ENCODE measurements at places on chromosomes 5 and 9.
A peak's percentile ranks its signal among the peaks of the same experiment; 100 is the strongest.

DNA sequence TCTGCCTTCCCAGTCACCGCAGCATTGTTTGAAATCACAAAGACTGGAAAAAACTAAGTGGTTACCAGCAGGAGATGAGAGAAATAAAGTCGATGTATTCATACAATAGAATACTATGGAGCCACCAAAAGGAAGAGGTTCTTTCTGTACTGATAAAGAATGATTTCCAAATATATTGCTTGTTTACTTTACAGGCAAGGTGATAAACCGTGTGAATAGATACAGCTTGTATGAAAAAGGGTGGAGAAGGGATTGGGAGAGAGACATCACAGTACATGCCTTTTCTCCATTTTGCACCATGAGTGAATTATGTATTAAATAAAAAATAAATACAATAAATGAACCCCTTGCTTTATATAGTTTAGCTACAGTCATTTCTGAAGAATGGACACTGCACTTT lies 91.7 kb downstream of the RFK start:
- no peak for DNase-seq

- no peak for DNase-seq
Observed at GRCh38 chr5:158999339-158999738, 100.4 kb downstream of the EBF1 start.

DNA sequence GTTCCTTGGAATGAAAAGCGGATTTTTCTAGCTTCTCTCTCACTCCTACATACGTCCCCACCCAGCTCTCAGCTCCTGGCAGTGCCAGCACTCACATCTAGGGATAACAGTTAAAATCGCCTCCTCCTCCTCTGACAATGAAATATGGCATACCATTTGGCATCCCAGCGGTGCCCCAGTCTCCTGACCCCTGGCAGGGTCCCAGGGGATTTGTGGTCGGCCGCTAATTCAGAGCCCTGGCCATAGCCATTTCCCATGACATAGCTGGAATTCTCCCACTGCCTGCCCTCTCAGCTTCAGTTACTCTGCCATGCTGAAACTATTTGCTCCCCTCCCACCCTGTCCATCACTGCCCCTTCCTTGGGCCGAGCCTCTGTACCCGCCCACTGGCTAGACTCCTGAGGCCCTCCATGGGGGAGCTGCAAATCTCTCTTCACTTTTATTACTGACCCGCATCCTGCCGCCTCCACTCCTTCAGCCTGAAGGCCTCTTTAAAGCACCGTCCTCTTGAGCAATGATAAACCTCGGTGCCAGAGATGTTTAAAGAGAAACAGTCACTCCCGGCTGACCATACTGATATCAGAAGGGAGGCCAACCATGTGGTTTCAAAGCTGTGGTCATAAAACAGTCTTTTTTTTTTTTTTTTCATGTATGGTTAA lies 139.8 kb downstream of the SLIT3 start:
- DNase-seq: peak; percentile 87

DNA sequence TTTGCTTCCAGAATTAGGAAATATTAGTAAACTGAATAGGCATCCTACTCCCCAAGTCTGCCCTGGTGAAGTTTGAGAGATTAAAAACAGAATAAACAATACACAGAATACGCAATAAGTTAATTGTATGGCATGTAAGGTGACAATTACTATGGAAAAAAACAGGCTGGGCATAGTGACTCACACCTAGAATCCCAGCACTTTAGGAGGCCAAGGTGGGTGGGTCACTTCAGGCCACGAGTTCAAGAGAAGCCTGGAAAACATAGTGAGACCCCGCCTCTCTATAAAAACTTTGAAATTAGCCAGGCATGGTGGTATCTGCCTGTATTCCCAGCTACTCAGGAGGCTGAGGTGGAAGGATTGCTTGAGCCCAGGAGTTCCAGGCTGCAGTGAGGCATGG lies 64.2 kb upstream of the SUSD1 start:
- no peak for DNase-seq

DNA sequence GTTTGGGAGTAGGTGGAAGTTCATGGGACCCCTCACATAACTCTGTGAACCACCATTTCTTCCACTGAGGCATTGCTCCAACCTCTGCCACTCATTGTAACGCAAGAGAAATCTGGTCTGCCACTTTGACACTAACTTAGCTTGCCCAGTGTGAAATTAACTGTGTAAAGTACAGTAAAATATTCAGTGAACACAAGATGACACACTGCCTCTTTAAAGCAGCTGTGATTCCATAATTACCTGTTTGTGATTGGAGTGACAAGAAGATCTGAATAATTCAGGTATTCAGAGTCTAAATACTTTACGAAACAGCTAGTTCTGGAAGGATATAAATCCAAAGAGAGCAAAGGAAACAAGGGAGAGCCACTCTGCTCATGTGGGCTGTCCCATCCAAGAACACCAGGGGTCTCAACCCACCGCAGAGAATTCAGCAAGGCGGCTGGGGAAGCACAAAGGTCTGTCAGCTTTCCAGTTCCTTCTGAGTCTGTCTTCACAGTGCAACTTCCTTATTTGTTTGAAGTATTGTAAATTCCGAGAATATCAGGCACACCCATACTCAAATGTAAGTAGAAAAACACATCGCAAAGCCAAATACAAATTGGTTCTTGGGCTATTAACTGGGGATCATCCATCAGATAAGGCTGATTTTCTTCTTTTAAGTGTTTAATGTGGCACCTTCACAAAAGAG lies 86.9 kb downstream of the GNAQ start:
- no peak for DNase-seq

GRCh38 chr5:35681911-35682310 lies 64.2 kb downstream of the SPEF2 start:
- DNase-seq: no peak

- peak; percentile 21 for DNase-seq
Observed at GRCh38 chr9:74570879-74571512, 73.9 kb downstream of the RORB start.

DNA sequence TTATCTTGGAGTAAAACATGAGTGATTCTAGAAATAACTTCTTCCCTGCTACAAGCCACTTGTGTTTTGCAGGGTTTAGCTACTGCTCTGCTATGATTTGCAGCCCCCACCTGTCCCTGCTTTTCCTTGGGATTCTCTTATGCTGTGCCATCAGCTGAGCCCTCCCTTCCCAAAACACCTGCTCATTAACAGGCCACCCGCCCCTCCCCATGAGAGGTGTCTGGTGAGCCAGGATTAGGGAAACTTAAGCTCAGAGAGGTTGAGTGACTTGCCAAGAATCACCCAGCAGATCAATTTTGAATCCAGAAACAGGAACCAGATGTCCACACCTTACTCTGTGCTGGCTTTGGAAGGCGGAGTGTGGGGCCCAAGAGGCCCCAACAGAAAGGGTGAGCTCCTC lies 111.7 kb upstream of the CXCL14 start:
- DNase-seq: no peak

GRCh38 chr5:41445937-41446563 lies 64.4 kb downstream of the PLCXD3 start:
- DNase-seq: peak; percentile 44

DNA sequence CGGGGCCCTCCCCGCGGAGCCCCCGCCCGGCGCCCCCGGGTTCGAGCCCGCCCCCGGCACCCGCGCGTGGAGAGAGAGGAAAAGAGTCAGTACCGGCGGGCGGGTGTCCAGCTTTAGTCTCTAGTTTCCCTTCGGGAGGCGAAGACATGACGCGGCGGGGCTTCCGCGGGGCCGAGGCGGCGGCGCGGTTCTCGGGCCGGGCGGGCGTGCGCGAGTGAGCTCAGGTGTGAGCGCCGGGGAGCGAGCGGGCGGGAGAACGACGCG lies 181 bp downstream of the DAP start:
- no peak for DNase-seq

DNA sequence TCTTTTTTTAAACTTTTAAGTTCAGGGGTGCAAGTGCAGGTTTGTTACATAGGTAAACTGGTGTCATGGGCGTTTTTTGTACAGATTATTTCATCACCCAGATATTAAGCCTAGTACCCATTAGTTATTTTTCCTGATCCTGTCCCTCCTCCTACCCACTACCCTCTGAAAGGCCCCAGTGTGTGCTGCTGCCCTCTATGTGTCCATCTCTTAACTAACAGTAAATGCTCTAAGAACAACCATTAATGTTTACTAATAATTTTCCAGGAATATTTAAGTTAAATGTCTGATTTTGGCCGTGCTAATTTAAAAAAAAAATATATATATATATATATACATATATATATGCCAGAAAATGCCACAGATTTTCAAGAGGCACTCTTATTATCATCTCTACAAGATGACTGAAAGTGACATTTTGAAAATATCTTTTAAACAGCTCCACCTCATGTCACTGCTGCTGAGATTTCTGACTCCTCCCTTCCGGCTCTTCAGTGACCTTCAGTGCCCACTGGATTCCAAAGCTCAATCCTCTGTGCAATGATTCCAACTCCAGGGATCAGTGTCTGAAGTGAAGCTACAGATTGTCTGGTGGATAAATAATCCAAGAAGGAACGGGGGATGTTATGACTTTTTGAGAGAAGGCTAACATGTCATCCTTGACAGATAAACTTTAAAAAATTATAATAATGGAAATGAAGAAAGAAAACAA lies 46.7 kb upstream of the HNRNPA0 start:
- DNase-seq: no peak

DNA sequence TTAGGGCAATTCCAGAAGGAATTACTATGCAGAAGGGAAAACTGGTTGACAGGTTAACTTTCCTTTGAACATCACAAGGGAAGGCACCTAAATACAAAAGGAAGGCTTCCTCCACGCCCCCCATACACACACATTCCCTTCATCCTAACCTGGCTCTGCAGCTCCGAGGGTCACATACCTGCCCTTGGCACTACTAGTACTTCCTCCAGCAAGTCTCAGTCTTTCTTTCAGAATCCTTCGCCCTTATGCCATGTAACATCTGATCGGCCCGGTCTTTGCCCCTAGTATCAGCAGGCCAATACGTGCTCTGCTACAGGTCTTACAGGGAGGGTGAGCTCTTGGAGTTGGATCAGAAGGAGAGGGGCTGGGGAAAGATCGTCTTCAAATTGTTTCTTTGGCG lies 1.6 kb upstream of the MARCHF6 start:
- no peak for DNase-seq

DNA sequence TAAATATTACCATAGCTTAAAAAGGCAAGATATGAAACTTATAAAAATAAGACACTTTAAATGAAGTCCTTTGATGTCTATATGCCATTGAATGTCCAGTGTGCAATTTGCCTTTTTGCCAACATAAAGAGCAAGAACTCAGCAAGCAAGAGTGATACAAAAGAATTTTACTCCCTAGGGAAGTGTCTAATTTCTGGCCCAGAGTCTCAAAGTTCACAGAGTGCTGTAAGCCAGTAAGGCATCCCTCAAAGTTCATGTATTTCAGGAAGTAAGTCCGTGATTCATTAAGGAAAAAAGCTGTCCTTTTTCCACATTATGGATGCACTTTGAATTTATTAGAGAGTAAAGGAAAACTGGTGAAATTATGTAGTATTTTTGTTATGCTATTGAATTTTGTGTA lies 185.2 kb downstream of the CCDC171 start:
- peak; percentile 49 for DNase-seq

DNA sequence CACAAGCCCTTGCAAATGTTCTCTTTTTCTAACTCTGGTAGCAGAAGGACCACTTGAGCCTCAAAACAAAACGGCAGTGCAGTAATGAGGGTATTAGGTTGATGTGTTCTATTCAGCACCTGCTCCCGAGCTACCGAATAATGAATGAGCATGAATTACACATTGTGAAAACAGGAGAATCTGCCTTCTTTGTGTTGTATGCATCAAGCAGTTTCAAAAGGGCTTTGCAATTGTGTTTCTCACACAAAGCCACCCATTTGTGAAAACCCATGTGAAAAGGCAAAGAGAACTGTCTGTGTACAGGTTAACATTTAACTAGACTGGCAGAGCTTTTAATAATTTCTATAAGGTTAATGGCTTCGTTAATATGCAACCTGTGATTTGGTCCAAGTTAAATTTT lies 97.8 kb downstream of the STK32A start:
- no peak for DNase-seq

GRCh38 chr9:114954956-114955582 lies 24.7 kb upstream of the TNFSF8 start:
- no peak for DNase-seq

GRCh38 chr9:24218656-24219055 lies 327.0 kb downstream of the IZUMO3 start:
- no peak for DNase-seq

DNA sequence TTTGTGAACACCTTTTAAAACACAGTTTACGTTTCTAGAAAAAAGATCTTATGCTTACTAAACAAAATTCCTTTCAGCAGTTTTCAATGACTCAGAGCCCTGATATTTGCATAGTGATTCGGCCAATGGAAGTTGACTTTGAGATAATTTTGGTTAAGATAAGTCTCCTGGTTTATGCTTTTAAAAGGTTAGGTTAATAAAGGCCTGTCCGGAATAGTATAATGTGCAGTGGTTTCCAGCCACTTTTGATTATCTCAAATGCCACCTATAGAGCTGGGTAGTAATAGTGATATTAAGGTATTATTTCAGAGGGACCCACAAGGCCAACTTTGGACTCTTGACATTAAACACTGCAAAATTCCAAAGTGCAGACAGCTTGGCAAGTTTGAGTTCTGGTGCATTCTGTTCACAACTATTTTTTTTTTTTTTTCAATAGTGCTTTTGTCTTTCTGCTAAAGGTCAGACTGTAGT lies 86.1 kb downstream of the F2RL2 start:
- DNase-seq: no peak

DNA sequence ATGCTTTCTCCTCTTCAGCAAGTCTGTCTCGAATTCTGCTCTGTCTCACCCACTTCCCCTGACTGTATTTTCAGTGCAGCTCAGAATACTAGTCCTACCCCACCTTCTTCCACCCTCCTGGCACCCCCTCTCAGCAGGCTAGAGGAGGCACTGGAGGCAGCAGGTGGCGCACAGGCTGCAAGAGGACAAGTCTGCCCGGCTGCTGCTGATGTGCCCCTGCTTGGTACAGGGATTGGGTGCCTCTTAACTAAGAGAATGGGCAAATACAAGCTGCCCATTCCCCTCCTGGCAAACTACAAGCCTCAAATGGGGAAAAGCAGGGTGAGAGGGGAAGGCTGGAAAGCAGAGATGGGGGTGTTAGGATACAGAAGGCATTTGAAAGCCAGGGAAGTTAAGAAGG lies 5.1 kb downstream of the TLN1 start:
- DNase-seq: no peak

DNA sequence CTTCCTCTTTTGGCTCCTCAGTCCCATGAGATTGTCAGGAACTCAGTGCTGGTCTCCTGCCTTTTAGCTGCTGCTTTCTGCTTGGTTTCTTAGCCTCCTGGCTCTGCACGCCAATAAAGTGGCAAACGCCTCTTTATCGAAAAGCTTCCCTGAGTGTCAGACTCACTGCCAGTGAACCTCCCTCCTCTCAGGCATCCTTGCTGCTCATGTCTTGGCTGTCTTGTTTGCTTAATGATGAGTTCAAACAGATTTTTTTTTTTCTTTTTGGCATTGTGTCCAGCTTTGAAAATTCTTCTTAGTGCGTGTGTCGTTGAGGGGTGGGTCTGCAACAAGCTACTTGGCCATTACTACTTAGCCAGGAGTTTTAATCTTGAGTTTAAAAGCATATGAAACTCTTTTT lies 14.9 kb downstream of the RASGRF2 start:
- DNase-seq: no peak

- no peak for DNase-seq
Observed at GRCh38 chr9:19967216-19967887, 178.5 kb upstream of the SLC24A2 start.

- no peak for DNase-seq
Observed at GRCh38 chr9:92627651-92628050, 42.3 kb downstream of the IPPK start.

GRCh38 chr5:74282490-74282889 lies 358.0 kb downstream of the ENC1 start:
- DNase-seq: no peak
